ENCODE measurements at places on chromosomes 12 and 14.

- no peak for DNase-seq
These were observed 104.0 kb upstream of the ATF1 start for GRCh38 chr12:50659690-50660424.

DNA sequence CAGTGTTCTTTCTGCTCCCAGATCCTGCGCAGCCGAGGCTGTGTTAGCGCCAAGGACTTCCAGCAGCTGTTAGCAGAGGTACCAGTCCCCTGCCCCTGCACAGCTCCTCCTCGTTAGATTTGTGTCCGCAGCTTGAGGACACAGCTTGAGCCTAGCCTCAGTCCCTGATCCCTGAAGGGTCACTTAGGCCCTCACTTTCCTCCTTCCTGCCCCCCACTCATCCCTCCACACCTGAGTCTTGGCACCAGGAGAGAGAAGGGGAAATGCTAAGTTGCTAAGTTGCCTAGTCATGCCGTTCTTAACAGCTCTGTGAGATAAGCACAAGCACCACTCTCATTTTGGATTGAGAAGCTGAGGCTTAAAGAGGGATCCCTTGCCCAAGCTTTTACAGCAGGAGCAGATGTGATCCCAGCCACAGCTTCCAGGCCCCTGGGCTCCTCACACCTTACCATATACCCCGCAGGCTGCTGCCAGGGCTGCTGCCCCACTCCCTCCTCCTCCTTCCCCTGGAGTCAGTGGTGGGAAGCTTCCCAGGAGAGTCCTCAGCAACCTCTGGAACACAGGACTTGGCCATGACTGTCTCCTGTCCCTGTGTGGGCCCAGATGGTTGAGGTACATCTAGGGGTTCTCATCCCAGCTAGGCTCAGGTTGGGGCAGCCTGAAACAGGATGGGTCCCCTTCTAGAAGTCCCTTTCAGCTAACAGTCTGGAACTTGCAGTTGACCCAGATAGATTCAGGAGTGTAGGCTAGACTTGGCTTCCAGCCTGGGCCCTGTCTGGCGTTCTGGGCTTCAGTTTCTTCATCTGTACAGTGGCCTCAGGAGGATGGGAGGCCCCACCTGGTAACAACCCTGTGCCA, 975 bp downstream of the OGFOD2 start:
- no peak for DNase-seq

- DNase-seq: no peak
These were observed 92.3 kb upstream of the DCN start for GRCh38 chr12:91274916-91275315.

DNA sequence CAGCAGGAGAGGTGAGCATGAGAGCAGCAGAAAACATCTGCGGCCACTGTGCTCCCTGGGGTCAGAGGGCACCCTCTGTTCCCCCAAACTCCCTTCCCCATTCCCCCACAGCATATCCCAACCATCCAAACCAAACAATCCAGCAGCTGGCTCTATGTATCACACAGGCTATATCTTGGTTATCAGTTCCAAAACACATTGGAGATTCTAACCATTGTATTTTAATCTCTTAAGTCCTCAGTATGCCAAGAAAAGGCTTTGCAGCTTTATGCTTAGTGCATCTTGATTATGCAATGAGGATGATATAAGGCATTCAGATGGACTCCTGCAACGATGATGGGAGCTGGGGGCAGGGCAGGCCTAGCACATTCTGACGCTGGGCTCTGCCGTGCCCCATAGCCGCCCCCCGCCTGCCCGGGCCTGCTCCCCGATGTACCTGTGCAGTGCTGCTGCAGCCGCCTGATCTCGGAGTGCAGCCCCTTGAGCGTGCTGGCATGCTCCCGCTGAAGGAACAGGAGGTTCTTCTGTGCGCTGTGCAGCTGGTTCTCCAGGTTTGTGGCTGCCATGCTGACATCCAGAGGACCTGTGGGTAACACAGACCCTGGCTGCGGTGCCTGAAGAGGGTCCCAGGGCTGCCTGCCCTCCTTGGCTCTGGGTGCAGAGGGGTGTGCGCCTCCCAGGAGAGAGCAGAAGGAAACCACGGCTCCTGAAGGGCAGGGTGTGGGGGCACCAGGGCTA, 29.6 kb downstream of the CCDC92 start:
- DNase-seq: no peak

DNA sequence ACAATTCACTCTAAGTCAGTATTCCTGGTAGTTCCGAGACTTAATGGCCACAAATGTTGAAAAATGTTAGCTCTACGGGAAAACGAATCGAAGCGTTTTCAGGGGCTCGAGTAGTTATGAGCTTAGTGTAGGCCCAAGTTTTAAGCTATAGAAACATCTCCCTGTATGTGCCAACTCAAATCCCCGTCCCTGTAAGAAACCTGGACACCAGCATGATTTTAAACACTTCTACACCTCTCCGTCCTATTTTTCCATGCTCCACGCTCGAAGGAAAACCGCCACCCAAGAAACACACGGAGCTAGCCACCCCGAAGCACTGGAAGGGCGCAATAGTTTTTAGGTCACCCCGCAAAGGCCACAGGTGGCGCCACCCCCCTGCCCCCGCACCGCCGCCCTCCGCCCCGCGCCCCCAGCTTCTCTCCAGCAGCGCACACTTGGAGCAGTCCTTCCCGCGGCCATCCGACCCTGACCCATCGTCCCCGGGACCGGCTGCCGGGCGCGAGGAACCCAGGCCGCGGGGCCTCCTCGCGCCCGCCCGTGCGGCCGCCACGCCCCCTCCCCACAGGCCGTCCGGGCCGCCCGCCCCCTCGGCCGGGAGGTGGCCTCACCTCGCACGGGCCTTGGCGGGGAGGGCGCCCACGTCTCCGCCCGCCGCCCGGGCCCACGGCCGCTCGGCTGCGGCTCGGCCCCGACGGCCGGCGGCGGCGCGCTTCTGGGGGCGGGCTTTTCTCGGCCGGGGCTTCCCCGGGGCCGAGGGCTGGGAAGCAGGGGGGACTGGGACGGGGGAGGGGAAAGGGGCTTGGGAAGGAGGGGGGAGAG, 522 bp downstream of the R3HDM2 start:
- peak; percentile 48 for DNase-seq

DNA sequence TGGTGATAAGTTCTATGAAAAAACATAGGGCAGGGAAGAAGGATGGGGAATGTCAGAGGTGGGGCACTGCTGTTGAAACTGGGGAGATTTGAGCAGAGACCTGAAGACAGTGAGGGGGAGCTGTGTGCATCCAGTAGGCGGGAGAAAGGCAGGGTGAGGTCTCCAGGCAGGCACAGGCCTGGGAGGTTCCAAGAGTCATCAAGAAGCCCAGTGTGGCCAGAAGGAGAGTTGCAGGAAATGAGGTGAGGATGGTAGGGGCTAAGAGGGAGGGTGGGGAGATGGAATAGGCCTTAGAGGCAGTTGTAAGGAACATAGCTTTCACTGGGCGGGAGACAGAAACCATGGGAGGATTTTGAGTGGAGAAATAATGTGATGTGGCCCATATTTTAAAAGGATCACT, 341.8 kb downstream of the GLT1D1 start:
- DNase-seq: no peak

GRCh38 chr12:123223241-123223668, 9.7 kb downstream of the MPHOSPH9 start:
- peak; percentile 12 for DNase-seq

- DNase-seq: no peak
These were observed 49.9 kb downstream of the GTF2A1 start for GRCh38 chr14:81170829-81171195.

- DNase-seq: no peak
These were observed 32.7 kb upstream of the PELI2 start for GRCh38 chr14:56085471-56085870.

DNA sequence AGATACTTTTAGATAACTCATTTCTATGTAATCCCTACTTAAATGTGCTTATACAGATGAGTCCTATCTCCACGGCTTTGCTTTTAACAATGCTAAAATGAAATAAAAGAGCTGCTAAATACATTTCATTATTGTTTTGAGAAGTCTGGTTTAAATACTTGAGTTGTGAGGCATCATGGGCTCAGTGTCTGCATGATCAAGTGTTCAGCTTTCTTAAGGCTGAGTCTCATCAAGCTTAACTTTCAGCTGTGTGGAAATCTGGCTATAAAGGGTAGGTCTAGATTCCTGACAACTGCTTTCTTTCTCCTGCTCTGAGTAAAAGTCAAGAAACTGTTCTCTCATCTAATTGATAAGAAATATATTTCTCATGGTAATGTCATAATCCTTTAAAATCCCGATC, 235.4 kb downstream of the FSCB start:
- DNase-seq: no peak

- DNase-seq: no peak
These were observed 33.1 kb downstream of the PHLDA1 start for GRCh38 chr12:75998292-75999063.

GRCh38 chr12:47739979-47740378, 14.7 kb upstream of the ENDOU start:
- no peak for DNase-seq
